ENCODE measurements at places on chromosomes 6 and 20.

GRCh38 chr6:139912735-139913400 lies 538.4 kb upstream of the CITED2 start:
- DNase-seq = no peak

GRCh38 chr6:36841756-36842155 lies 2.5 kb upstream of the CPNE5 start:
- DNase-seq = no peak

GRCh38 chr6:2583459-2583858 lies 167.3 kb downstream of the MYLK4 start:
- DNase-seq = no peak

- DNase-seq = no peak
Measured at GRCh38 chr6:45540375-45540920, 162.7 kb upstream of the SUPT3H start.

DNA sequence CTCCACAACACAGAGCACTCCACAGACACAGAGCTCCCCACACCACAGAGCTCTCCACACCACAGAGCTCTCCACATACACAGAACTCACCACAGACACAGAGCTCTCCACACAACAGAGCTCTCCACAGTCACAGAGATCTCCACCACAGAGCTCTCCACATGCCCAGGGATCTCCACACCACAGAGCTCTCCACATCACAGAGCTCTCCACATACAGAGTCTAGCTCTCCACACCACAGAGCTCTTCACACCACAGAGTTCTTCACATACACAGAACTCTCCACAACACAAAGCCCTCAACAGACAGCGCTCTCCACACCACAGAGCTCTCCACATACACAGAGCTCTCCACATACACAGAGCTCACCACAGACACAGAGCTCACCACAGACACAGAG lies 55.3 kb downstream of the ERMARD start:
- no peak for DNase-seq

DNA sequence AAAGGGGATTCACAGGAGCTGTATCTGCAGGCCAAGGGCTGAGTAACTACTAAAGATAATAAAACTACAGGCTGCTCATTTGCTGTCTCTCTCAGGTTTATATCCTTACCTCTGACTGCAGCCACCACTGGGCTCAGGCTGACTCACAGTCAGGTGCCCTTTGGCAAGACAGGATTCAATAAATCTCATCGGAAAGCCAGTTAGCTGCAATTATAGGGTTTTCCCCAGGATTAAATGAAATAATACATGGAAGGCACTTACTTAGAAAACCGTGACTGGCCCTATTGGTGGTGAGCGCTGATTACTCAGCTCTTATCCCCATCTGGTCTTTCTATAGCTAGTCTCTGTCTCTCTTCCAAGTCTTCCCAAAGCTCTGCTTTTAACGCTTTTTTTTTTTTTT lies 26.4 kb downstream of the RMND1 start:
- no peak for DNase-seq

DNA sequence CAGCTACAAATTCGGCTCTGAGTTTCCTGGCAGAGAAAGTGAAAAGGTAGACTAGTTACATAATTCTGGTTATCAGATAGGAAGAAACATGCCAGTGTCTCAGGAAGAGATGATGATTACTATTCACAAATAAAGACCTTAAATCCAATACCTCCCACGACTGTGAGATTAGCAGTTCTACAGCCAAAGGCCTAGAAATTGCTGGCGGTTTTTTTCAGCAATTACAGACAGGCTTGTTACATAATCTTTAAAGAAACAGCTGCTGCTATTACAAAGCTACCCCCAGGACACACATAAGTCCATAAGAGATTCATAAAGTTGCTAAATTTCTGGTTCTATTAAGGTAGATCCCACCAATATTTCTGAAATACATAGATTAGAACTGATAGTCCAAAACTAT lies 40.2 kb downstream of the PIGU start:
- DNase-seq = no peak
